ENCODE measurements at places on chromosomes 3 and 15.

- DNase-seq, result no peak
Observed at GRCh38 chr15:38706956-38707355, 142.3 kb upstream of the RASGRP1 start.

GRCh38 chr15:60426870-60427508, 29.2 kb upstream of the ANXA2 start:
- no peak for DNase-seq

- DNase-seq, result no peak
Observed at GRCh38 chr15:80395616-80396015, 8.6 kb upstream of the ARNT2 start.

GRCh38 chr15:34682674-34683073, 72.1 kb downstream of the GJD2 start:
- DNase-seq, result no peak

GRCh38 chr3:9903238-9903624, 583 bp downstream of the IL17RE start:
- DNase-seq, result no peak

All from stimulated activated CD4-positive, alpha-beta T cell treated with anti-CD3 and anti-CD28 coated beads, TNF-alpha, amount 100 ng/mL, for 1 hour (primary cell).